Uterus (tissue), 4 donors: ENCODE measurements at places on chromosomes 4 and X. TPM values are rescaled to one million over a fixed set of nuclear protein-coding genes. Genes with fewer than 3 reads are reported as not detected.

RAB41 gene
- not detected for total RNA-seq

ZBED1 gene
- 15.6 TPM for total RNA-seq

SPANXA2 gene
- not detected for total RNA-seq

RS1 gene
- total RNA-seq, result not detected

MAGEA8 gene
- not detected for total RNA-seq

DUSP21 gene
- total RNA-seq, result not detected

BST1 gene
- 11.4 TPM for total RNA-seq

MAGEA4 gene
- total RNA-seq, result not detected

ASB9 gene
- 3.2 TPM for total RNA-seq

HS3ST1 gene
- total RNA-seq, result 10.2 TPM

SLIT2 gene
- total RNA-seq, result 70.3 TPM

POF1B gene
- total RNA-seq, result 1.6 TPM

CLIC2 gene
- total RNA-seq, result 36.8 TPM

FAT1 gene
- 66.9 TPM for total RNA-seq

DOCK11 gene
- 13.1 TPM for total RNA-seq

FHDC1 gene
- 0.88 TPM for total RNA-seq

VCX2 gene
- not detected for total RNA-seq

SPIN2B gene
- 12.6 TPM for total RNA-seq
